Activated CD8-positive, alpha-beta T cell treated with anti-CD3 and anti-CD28 coated beads for 36 hours (primary cell): ENCODE measurements at places on chromosomes 4 and X. TPM values are rescaled to one million over a fixed set of nuclear protein-coding genes. Genes with fewer than 3 reads are reported as not detected.

DNA sequence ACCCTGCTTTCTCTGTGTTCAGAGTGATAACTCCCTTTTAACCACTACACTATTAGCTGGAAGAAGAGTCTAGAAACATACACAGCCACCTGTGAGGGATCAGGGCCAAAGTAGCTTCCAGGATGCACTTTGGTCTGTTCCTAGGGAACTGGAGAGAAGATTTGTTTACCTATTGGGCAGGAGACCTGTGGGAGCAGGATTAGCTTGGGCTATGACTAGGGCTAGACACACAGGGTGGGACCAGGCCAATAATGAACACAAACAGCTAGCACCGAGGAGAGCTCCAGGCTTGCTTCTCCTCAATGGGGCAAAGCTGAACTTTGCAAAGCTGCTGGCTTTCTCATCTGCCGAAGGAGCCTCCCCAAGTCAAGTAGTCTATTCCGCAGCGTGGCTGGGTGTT, 24.4 kb upstream of the MAP7D3 start:
- no peak for DNase-seq
- H3K36me3 ChIP-seq = no peaks in the 10 kb centered on the region
- no peaks in the 10 kb centered on the region for H3K27me3 ChIP-seq
- H3K4me3 ChIP-seq = no peak overlapping the region
- H3K27ac ChIP-seq = no peak overlapping the region

DNA sequence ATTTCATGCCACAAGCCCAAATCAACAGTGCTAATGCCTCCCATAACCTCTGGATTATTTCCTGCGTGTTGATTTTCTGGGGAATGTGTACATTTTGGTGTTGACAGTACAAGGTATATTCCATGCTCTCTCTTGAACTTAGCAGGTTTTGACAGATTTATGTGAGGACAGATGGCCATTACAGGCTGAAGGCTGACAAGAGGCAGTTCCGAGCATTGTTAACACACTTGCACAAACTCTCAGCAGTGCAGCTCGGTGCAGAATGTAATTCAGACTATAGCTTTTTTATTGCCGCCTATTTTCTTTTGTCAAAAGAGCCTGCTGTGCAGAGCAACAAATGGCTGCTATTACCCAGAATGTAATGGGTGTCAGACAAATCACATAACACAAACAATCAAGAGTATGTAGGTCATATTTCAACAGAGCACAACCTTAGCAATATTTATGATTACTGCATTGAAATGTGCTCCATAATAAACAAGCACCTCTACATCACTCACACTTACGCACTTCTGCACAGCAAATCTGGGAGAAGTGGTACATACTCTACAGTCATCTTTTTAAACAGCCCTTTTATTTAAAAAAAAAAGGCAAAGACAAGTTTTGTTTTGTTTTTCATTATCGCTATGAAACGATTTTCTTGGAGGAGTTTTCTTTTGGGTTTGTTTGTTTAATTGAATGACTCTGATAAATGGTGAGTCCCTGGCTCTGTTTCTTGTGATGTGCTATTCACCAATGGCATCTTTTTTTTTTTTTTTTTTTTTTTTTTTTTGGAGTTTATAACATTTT, 71.6 kb downstream of the PPARGC1A start:
- DNase-seq = no peak
- no peaks in the 10 kb centered on the region for H3K36me3 ChIP-seq
- H3K4me3 ChIP-seq = no peak overlapping the region
- no peaks in the 10 kb centered on the region for H3K4me1 ChIP-seq

DNA sequence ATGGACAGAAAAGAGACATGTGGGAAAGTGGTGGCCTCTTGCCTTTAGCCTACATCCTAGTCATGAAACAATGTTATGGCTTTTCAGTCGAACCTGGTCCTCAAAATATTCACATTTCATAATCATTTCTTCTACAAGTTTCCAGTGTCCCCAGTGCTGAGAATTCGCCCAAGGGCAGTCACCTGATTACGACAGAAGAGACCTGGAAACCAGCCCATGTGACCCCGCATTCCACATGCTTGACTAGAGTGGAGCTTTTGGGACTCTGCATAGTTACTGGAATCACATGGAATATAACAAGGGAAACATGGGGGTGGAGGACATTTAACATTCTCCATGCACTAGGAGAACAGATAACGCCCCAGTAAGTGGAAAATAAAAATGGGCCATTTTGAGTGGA, 100.1 kb downstream of the PPARGC1A start:
- no peak overlapping the region for H3K4me3 ChIP-seq
- H3K4me1 ChIP-seq = no peaks in the 10 kb centered on the region
- H3K27ac ChIP-seq = no peak overlapping the region
- no peaks in the 10 kb centered on the region for H3K27me3 ChIP-seq
- no peaks in the 10 kb centered on the region for H3K36me3 ChIP-seq

GRCh38 chr4:8090312-8090711, 68.3 kb downstream of the ABLIM2 start:
- peak; percentile 56 for DNase-seq
- H3K36me3 ChIP-seq = peaks cover 5% of the 10 kb centered on the region
- no peak overlapping the region for H3K4me3 ChIP-seq

DNA sequence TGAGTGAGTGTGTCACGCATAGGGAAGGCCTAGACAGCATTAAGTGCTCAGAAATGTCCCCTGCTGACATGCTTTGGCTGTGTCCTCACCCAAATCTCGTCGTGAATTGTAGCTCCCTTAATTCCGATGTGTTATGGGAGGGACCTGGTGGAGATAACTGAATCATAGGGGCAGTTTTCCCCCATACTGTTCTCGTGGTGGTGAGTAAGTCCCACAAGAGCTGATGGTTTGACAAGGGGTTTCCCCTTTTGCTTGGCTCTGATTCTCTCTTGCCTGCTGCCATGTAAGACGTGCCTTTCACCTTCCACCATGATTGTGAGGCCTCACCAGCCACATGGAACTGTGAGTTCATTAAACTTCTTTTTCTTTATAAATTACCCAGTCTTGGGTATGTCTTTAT, 78.0 kb downstream of the NSUN7 start:
- no peaks in the 10 kb centered on the region for H3K27me3 ChIP-seq
- peaks cover 2% of the 10 kb centered on the region for H3K4me1 ChIP-seq
- H3K4me3 ChIP-seq = no peak overlapping the region
- peak; percentile 23 for DNase-seq

- H3K27ac ChIP-seq = no peak overlapping the region
- H3K27me3 ChIP-seq = no peaks in the 10 kb centered on the region
- H3K4me3 ChIP-seq = no peak overlapping the region
These were observed 24.4 kb upstream of the LAMTOR3 start for GRCh38 chr4:99918656-99919055.

- no peak for DNase-seq
- no peaks in the 10 kb centered on the region for H3K36me3 ChIP-seq
- no peak overlapping the region for H3K4me3 ChIP-seq
These were observed 269.4 kb downstream of the IL15 start for GRCh38 chr4:141905751-141906150.

DNA sequence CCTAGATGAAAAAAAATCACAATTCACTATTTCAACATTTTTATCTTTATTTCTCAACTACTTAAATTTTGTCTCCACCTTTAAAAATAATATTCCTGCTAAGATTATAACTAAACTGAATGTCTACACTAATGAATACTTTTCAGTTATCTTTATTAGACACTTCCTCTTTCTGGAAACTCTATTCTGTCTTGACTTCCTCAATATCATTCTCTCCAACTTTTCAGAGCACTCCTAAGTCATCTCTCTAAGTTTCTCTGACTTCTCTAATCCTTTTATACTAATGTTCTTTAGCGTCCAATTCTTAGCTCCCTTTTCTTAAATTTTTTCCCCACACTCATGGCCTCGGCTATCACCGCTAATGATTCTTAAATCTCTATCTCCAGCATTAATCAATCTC, 374.2 kb downstream of the FBXO8 start:
- H3K27me3 ChIP-seq = no peaks in the 10 kb centered on the region
- no peak overlapping the region for H3K4me3 ChIP-seq
- DNase-seq = no peak
- H3K36me3 ChIP-seq = no peaks in the 10 kb centered on the region
- no peak overlapping the region for H3K27ac ChIP-seq

GRCh38 chrX:139933904-139934303, 1.1 kb upstream of the ATP11C start:
- H3K36me3 ChIP-seq = peaks cover 2% of the 10 kb centered on the region
- H3K4me3 ChIP-seq = peak overlapping the region; percentile 76
- peaks cover 19% of the 10 kb centered on the region for H3K4me1 ChIP-seq
- no peak for DNase-seq

DNA sequence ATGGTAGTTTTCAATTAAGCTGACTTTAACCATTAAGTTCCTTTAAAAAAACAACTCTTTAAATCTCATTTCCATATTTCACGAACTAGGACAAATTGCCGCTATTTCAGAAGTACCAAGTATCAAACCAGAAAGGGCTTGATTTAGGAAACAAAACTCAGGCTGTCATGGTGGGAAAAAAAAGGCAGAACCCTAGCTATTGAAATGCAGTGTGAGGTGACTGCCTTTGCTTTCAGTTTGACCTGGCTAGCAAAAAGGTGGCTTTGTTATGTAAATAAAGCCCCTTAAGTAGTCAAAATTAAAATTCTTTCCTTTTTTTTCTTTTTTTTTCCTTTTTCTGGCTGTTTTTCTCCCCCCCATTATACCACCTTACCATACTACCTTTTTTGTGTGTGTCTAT, 40.6 kb upstream of the CYP2U1 start:
- no peak overlapping the region for H3K4me3 ChIP-seq
- H3K27ac ChIP-seq = no peak overlapping the region
- no peaks in the 10 kb centered on the region for H3K4me1 ChIP-seq
- H3K27me3 ChIP-seq = peaks cover 5% of the 10 kb centered on the region

- no peaks in the 10 kb centered on the region for H3K4me1 ChIP-seq
- DNase-seq = no peak
- peaks cover 2% of the 10 kb centered on the region for H3K27me3 ChIP-seq
- H3K36me3 ChIP-seq = no peaks in the 10 kb centered on the region
- no peak overlapping the region for H3K4me3 ChIP-seq
These were observed 428.8 kb downstream of the NKX6-1 start for GRCh38 chr4:84070289-84070688.

- H3K36me3 ChIP-seq = peaks cover 1% of the 10 kb centered on the region
- H3K4me3 ChIP-seq = no peak overlapping the region
- DNase-seq = peak; percentile 47
- no peak overlapping the region for H3K27ac ChIP-seq
- H3K27me3 ChIP-seq = no peaks in the 10 kb centered on the region
These were observed 2.8 kb upstream of the CLCN5 start for GRCh38 chrX:49919617-49920016.

DNA sequence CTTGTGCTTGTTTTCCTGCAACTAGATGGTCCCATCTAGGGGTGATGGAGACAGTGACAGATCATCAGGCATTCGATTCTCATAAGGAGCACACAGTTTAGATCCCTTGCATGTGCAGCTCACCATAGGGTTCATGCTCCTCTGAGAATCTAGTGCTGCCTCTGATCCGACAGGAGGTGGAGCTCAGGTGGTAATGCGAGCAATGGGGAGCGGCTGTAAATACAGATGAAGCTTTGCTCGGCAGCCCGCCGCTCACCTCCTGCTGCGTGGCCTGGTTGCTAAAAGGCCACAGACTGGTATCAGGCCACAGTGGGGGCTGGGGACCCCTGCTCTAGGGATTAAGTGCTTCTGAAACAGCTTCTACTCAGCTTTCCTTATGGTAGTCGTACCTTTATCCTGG, 28.5 kb upstream of the CCDC110 start:
- H3K27ac ChIP-seq = no peak overlapping the region
- no peaks in the 10 kb centered on the region for H3K36me3 ChIP-seq
- no peaks in the 10 kb centered on the region for H3K4me1 ChIP-seq
- H3K4me3 ChIP-seq = no peak overlapping the region

DNA sequence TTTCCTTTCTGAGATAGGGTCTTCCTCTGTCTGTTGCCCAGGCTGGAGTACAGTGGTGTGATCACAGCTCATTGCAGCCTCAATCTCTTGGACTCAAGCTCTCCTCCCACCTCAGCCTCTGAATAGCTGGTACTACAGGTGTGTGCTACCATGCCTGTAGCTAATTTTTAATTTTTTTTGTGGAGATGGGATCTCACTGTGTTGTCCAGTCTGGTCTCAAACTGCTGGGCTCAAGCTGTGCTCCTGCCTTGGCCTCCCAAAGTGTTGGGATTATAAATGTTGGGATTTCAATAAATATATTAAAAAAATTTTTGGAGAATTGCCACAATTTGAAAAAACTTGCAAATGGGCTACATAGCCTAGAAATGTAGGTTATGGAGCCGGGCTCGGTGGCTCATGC, 18.5 kb downstream of the RAPGEF2 start:
- H3K4me1 ChIP-seq = peaks cover 17% of the 10 kb centered on the region
- H3K27me3 ChIP-seq = no peaks in the 10 kb centered on the region
- no peak overlapping the region for H3K4me3 ChIP-seq
- no peak for DNase-seq

- H3K36me3 ChIP-seq = no peaks in the 10 kb centered on the region
- H3K4me3 ChIP-seq = no peak overlapping the region
- H3K27ac ChIP-seq = no peak overlapping the region
- DNase-seq = no peak
- no peaks in the 10 kb centered on the region for H3K27me3 ChIP-seq
These were observed 1449.6 kb downstream of the C4orf33 start for GRCh38 chr4:130545596-130545995.

GRCh38 chr4:26148927-26149326, 171.9 kb upstream of the RBPJ start:
- no peak overlapping the region for H3K4me3 ChIP-seq
- H3K27ac ChIP-seq = no peak overlapping the region
- DNase-seq = no peak
- no peaks in the 10 kb centered on the region for H3K36me3 ChIP-seq
- H3K27me3 ChIP-seq = peaks cover 10% of the 10 kb centered on the region

DNA sequence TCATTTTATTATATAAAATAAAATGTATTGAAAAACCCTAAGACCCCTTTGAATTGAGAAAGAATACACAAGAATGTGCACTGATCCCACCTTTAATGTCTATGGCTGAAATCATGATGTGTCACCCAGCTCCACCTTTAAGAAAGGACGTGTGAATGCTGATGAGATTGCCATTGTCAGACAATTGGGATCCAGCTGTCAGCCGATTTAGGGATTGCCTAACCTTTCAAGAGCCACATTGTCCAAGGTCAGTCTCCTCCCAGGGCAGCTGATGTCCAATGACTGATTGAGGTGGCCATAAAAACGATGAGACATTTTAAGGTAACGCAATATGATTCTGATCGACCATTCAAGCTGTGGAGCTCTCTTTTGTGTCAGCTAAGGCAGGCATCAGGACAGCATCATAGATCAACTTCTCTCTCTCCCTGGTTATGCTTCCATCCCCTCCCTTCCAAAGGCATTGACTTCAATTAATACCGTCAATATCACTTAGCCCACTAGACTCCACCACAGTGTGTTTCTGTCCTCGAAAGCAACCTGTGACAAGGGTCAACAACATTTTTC, 1676.4 kb downstream of the PCDH7 start:
- no peak overlapping the region for H3K27ac ChIP-seq
- no peaks in the 10 kb centered on the region for H3K36me3 ChIP-seq

The CLDN22 gene
- total RNA-seq = not detected

The CLDN34 gene
- not detected for total RNA-seq

The SORCS2 gene
- not detected for total RNA-seq

The FAM53A gene
- total RNA-seq = 1.2 TPM

The P2RY4 gene
- total RNA-seq = not detected

The ATP1B4 gene
- total RNA-seq = not detected

The CSAG3 gene
- not detected for total RNA-seq

The NSUN7 gene
- total RNA-seq = 0.22 TPM

The SYN1 gene
- total RNA-seq = 0.74 TPM

The FAAH2 gene
- total RNA-seq = 1.3 TPM

The GNRHR gene
- not detected for total RNA-seq
